ENCODE measurements at places on chromosomes 5 and 9.

DNA sequence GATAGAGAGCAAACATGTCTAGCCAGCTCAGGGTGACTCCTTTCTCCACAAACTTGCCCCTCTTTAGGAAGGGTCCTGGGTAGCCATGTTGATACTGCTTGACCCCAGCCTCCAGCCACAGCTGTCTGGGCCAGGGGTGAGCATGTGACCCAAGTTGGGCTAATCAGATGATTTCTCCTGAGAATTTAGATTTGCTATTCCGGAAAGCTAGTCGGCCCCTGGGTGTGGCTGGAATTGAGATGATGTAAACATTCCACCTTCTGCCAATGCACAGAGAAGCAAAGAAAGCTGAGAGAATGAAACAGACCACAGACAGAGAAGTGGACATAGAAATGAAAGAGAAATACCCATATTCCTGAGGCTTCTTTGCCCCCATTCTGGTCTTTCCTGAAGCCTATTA lies 17.8 kb upstream of the B4GALT1 start:
- DNase-seq: no peak

DNA sequence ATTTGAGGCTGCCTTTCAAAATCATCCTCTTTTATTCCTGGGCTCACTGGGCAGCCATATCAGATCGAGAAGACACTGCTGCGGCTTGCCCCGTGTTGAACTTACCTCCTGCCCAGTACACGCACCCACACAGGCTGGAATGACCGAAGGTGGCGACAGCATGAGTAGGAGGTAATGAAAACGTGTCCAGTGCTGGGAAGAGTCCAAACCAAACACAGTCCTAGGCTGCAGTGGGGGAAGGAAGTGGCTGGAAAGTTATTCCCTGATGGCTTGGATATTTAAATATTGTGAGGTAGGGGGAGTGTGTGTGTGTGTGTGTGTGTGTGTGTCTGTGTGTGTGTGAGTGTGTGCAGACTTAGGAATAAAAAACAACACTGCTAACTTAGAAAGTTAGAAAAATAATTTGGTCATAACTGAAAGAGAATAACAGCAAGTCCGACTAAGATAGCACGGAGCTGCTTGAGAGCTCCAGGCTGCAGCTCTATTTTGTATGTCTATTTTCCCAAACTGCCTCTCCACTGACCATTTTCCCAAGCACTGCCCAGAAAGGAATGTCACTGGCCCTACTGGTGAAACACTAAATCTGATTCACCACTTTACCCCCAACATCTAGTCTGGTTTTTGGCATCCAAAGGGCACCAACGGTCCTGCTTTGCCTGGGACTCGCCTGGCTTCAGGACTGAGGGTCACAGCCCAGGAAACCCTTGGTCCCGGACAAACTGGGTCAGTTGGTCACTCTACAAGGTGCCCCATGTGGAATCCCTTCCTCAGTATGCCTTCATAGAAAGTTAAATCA lies 41.2 kb downstream of the ANKH start:
- no peak for DNase-seq

DNA sequence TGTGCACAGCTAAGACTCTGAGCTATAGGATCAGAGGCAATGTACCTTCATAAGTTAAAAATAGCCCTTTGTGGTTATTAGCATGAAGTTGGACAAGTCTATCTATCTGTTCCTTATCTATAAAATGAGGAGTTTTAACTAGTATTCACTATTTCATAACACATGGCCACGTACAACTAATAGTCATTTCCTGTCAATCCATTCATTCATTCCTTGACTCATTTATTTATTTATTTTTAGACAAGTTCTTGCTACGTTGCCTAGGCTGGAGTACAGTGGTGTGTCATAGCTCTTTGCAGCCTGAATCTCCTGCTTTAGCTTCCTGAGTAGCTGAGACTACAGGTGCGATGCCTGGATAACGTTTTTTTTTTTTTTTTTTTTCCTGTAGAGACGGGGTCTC lies 92.1 kb downstream of the NR3C1 start:
- no peak for DNase-seq

DNA sequence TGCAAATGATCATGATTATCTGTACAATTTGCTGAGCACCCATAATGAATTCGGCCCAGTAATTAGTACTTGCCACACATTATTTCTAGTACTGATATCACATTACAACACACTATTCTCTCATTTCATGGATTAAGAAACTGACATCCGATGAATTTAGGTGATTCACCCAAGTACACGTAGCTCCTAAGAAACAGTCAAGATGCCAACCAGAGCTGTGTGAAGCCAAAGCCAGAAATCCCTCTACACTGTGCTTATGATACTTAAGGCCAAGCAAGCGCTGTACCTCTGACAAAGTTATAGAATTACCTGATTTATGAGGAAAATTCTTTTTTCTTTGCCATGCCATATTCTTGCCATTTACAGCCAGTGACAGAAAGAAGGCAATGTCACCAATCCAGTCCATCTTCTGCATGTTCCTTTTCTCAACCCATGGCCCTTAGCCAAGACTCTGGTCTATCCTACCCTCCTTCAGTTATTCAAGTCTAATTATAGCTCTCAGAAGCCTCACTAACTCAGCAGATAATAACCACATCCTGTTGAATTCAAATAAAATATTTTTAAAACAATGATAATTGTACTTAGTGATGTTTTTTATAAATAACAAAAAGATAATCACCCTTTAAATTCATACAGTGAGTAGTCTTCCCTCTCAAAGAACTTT lies 74.3 kb upstream of the PTGER4 start:
- DNase-seq: no peak

DNA sequence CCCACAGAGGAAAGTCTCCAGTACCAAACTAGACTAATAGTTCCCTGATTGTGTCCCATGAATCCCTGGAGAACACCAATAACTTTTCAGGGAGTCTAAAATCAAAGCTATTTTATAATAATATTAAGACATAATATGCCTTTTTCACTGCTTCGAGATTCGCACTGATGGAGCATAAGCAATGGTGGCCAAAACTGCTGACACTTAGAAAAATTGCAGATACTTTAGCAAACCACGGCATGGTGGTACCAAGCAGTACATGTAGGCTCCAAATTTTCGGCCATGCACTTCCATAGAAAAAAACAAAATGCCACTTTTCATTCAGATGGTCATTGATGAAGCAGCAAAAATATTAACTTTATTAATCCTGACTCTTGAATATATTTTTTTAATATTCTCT lies 100.3 kb upstream of the PCSK1 start:
- no peak for DNase-seq

DNA sequence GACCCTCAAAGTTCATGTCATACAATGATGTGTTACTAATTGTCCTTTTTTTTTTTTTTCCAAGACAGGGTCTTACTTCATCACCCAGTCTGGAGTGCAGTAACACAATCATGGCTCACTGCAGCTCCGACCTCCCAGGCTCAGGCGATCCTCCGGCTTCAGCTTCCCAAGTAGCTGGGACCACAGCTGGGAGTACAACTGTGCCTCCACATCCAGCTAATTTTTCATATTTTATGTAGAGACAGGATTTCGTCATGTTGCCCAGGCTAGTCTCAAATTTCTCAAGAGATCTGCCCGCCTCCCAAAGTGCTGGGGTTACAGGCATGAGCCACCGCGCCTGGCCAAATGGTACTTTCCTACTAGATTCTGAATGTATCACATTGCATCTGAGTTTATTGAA lies 49.4 kb upstream of the EBF1 start:
- no peak for DNase-seq

DNA sequence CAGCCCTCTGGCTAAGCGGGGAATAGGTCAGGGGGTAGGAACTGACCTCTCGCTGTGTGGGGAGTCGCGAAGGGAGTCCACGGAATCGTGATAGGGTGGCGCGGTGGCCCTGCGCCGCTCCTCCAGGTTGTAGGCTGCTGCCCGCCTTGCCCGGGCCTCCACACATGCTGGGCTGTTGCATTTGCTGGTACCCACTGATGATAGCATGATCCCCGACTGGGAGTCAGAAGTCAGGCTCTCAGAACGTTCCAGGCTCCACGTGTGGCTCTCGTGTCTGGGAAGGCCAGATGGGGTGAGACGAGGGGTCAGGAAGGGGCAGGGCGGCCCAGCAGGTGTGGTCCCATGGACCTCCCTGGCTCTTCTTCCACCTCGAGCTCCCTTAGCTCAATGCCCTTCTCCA lies 56.0 kb downstream of the PSD2 start:
- DNase-seq: no peak

GRCh38 chr5:80874162-80874561 lies 86.0 kb upstream of the RASGRF2 start:
- no peak for DNase-seq

DNA sequence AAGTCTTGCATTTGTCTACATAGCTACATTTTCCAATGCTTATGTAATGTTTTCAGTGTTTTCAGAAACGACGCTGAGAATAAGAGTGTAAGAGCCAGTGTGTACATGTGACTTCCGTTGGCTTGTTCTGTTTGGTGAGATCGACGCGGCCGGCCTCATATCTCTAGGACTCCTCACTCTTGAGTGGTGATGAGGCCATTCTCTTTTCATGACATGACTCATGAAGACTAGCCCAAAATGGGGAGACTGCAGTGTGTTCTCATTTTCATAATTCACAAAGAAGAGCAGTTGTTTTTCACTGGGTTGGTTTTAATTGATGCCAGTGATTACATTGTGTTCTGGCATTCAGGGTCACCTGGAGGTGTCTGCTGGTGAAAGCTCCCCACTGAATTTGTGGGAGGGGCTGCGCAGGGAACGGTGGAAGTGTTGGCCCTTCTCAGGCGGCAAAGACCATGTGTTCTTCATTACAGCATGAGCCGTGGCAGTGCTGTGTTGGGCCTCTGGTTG lies 131.5 kb upstream of the OTULINL start:
- DNase-seq: no peak

DNA sequence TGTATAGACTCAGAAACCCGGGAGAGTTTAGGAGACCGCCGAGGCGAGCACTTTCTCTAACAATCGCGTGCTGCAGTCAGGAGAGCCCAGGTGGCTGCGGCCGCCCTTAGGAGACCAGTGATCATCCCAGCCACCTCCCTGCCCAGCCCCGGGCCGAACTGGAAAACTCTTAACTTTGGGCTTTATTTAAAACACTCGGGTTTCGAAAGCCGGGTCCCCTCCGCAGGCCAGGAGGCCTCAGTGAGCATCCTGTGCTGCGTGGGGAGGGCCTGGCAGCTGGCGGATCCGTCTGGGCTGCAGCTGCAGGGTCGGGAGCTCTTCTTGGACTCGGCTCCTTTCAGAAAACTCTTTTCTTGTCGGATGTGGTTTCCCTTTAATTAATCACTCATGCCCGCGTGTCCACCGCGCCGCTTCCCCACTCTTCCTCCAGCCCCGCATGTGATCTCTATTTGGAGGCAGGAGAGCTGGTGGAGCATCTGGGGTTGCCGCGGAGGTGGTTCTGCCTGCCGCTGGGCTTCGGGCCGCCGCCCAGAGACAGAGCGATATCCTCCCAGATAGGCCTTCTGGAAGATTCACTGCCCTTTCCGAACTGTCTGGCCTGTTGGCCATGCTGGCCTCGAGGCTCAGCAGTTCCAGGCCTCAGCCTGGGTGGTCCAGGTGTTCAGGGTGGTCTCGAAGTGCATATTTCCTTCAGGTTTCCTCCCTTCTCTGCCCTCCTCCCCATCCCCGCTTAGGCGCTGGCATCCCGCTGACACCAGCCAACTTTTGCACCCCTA lies 59.5 kb downstream of the TMEM174 start:
- DNase-seq: no peak

- no peak for DNase-seq
These were observed 158.9 kb downstream of the SAXO1 start for GRCh38 chr9:18874069-18874468.

GRCh38 chr9:137067860-137068538 lies 2.4 kb downstream of the SAPCD2 start:
- no peak for DNase-seq

DNA sequence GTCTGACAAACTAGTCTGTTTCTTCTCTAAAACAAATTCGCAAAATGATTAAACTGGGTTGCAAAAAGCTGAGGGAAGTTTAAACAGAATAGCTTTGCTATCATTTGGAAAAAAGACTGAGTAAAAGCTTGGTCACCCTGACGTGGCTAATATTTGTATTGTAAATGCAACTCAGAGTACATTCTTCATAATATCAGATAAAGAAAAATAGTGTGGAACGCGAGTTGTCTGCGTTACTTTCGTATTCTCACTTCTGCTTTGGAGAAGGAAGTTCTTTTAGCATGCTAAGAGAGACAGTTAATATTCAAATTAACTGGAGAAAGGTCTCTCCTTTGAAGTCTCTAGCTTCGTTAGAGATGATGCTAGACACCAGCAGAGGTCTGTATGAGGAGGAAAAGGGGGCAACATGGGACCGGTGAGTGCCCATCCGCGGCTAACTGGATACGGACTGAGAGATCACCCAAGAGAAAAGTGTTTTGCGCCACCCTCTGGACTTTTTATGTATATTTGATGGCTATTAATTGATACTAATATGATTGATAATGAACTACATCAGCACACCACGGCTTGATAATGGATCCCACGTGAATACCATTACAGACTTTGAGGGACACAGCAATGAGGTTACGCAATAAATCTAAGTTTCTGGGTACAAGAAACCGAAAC lies 2.9 kb upstream of the CNTRL start:
- DNase-seq: no peak

GRCh38 chr9:105890046-105890822 lies 195.9 kb downstream of the TMEM38B start:
- DNase-seq: no peak

DNA sequence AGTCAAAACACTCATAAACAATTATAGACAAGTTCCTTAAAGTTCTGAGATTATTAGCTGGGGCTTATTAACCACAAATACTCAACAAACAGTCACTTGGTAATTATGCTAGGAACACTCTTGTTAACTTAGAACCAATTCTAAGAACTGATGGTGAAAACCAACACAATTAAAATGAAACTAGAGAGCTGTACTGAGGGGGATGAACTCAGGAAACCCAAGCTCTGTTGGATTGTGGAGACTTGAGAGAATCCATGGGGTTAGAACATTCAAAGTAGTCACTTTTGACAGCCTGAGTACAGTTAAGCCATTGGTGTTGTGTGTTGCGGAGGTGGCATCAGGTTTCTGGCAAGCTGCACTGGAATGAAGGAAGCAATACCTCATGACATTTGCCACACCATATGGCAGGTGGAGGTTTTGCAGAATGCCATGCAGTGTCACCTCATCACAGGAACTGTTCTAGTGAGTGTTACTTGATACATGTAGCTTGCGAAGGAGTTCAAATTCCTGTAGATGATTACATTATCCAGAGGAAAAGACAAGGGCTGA lies 480.9 kb upstream of the CD180 start:
- no peak for DNase-seq

- DNase-seq: no peak
These were observed 46.6 kb downstream of the SPATA31D1 start for GRCh38 chr9:82034956-82035731.

GRCh38 chr5:36228505-36228904 lies 13.2 kb downstream of the NADK2 start:
- no peak for DNase-seq

DNA sequence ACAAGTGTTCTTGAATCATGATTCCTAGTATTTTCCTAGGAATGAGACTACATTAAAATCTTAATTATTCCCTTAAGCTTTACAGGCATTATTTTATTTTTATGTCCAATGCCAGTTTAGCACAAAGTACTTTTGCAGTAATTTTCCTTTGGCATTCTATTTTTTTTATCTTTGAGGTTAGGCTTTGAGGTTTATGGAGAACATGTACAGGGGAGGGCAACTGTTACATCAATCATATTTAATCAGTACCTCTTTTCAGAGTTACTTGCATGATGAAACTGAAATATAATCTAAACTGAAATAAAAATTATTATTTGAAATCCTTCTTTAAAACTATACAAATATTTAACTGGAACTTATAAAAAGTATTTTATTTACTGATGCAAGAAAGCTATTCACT lies 118.2 kb upstream of the MPDZ start:
- DNase-seq: no peak

Measured in HS-27A (cell line).